ENCODE measurements at places on chromosomes 1 and 21. TPM values are rescaled to one million over a fixed set of nuclear protein-coding genes. Genes with fewer than 3 reads are reported as not detected.

- no peak for DNase-seq
Observed at GRCh38 chr1:99970713-99971255, 988 bp downstream of the SLC35A3 start.

C1QTNF12 gene
- 0.40 TPM for total RNA-seq

- no peak for DNase-seq
Observed at GRCh38 chr1:110707232-110707631, 32.5 kb upstream of the KCNA3 start.

CATSPERE gene
- total RNA-seq: not detected

DNA sequence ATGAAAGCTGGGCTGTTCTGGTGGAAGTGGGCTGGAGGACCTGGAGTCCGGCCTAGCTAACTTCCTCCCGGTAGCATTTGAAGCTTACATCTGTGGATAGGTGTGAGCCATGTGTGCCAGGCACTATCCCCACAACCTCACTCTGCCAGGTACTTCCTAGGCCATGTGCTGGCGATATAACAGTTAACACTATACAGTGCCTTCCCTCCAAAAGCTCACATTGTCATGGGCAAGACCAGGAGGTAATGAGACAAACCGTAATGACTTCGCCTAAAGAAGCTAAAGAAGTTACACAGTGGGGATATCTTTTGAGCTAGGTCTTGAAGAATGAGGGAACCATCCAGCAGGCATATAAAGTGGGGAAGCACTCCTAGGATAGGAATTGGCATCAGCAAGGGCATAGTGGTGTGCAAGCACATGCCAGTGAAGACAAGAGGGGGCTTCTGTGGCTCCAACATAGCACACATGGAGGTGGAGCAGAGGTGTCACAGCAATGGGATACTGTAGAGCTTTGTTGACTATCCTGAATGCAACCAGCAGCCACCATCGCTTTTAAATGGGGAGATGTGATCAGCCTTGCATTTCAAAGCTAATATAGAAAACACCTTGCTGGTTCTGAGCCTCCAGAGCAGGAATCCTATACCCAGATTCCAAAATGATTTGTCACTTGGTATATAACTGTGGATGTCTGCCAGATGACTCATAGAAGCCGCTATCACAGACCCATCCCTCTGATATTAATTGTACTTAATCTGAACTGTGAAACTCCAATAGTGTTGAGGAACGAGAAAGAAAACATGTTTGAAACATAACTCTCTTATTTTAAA, 466.3 kb downstream of the LMO4 start:
- DNase-seq: peak; percentile 86

GRCh38 chr21:32064281-32064910, 191.6 kb downstream of the HUNK start:
- DNase-seq: no peak

F13B gene
- not detected for total RNA-seq

PRKAA2 gene
- total RNA-seq: 2.4 TPM

CNTN2 gene
- not detected for total RNA-seq

GRCh38 chr1:81452693-81453366, 347.9 kb upstream of the ADGRL2 start:
- DNase-seq: no peak

DNA sequence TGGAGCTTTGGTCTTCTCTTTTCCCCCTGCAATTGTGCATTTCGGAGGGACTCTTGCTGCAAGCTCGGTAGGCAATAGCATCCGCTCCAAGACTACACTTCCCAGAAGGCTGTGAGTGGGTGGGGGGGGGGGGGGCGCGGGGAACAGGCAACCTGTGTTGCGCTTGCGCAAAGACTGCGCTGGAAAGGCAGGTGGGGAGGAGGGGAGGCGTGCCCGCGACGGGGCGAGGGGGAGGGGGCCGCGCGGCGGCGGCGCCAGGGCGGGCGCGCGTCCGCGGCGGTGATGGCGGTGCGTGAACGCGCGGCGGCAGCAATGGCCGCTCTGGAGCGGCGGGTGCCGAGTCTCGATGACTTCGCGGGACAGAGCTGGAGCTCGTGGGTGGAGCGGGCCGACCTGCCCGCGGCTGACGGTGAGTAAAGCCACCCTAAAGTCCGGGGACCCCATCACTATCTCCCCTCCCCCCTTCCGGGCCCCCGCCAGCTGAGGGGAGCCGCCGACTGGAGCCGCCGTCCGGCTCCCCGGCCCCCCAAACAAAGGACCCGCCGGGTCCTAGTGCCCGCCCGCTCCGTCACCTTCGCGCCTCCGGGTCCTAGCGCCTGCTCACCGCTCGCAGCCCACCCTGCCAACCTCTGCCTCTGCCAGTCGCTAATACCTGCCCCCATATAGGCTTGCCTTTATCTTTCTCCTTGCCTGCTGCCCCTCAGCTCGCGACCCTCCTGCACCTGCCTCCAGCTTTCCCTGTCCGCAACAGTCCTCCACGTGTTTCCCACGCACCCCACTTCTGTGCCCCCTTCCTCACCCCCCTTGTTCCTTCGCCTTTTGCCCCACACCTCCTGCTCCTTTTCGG, at the start of gene ATXN7L2:
Gene ATXN7L2, plus strand, starts transcription at position 234 of the 847 bp plus-strand sequence. Its CDS starts 49 bp downstream, at position 283.
- DNase-seq: peak; percentile 75

PROK1 gene
- total RNA-seq: not detected

DNA sequence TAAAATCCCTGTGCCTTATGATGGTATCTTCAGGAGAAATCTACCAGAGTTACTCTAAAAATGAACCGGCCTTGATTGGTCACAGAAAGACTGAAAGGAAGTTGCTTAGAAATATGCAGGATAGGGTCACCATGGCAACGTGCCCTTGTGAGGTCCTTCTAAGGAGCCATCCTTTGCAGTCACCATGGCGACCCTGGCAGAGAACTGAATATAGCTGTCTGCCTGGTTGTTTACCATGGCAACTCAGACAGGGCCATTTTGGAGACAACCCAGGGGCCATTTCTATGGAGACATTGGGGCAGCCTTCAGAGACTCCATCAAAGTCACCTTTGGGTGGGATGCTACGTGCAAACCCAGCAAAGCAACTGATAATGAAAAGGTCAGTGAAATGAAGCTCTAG, 43.0 kb downstream of the SNX7 start:
- DNase-seq: peak; percentile 14

RCAN3 gene
- total RNA-seq: 6.5 TPM

DNA sequence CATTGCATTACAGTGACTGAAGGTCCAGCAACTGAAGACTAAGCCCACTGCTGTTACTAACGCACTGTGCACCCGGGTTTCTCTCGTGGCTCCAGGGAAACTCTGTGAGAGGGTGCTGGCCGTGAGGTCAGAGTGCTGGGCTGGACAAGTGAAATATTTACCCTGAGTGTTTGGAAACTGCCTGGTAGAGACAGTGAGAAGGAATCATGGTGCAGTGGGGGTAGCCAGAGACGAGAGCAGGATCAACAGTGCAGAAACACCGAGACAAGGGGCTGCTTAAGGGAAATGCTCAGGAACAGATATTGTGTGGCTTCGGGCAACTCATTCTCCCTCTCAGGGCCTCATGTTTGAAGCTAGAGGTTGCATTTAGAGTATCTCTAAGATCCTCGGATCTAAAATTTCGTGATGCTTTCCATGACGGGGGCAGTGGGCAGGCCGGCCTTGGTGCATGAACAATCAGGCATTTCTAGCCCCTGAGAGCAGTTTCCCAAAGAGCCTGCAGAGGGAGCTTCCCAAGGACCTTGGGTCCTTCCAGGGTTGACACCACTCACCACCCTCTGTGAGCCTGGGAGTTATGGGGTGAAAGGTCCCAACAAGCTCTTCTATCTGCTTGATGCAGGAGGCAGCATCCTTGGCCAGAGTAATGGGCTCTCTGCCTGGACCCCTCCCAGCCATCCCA, 9.7 kb downstream of the CD2 start:
- no peak for DNase-seq

DNA sequence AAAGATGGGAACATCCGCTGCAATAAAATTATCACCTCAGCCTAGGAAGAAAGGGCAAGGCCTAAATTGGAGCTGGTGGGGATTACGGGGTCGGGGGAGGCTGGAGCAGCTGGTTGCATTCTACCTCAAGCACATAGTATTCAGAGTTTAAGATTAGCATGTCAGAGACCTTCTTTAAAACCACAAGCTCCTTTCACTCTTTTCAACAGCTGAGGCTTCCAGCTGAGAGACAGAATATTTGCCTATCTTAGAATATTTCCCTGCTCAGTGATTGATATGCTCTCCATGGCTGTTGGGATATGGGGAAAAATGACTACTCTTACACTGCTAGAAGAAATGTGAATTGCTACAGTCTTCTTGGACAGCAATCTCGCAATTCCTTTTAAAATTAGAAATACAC, 248.6 kb downstream of the TBX15 start:
- no peak for DNase-seq

- no peak for DNase-seq
Observed at GRCh38 chr1:174134003-174134659, 25.2 kb upstream of the RABGAP1L start.

URB1 gene
- total RNA-seq: 38.8 TPM

Data from HT1080 (cell line).